ENCODE measurements at places on chromosomes 5 and 9. TPM values are rescaled to one million over a fixed set of nuclear protein-coding genes. Genes with fewer than 3 reads are reported as not detected.

GRCh38 chr5:43649256-43649655 lies 46.3 kb downstream of the NNT start:
- H3K27me3 ChIP-seq = no peaks in the 10 kb centered on the region
- peaks cover 43% of the 10 kb centered on the region for H3K36me3 ChIP-seq
- H3K27ac ChIP-seq = no peak overlapping the region
- no peaks in the 10 kb centered on the region for H3K4me1 ChIP-seq

The NOTCH1 gene
- 71.4 TPM for total RNA-seq

DNA sequence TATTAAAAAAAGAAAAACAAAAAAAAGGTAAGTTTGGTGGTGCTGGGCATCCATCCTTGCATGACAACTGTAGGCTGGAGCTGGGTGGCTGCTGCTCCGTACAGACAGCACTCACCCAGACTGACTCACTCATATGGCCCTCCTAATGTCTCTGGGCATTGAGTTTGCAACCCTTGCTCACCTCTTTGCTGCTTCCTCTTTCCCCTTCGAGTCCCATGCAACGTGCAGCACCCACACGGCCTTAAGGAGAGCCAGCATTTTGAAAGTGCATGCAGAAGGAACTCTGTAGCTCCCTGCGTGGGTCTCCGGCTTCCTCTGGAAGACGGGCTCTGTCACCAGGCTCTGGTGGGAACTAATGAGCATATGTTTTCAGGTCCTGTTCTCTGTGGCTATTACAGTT lies 60.5 kb upstream of the ENTREP1 start:
- peaks cover 1% of the 10 kb centered on the region for H3K36me3 ChIP-seq
- peaks cover 3% of the 10 kb centered on the region for H3K27me3 ChIP-seq
- DNase-seq = no peak
- no peaks in the 10 kb centered on the region for H3K4me1 ChIP-seq
- no peak overlapping the region for H3K4me3 ChIP-seq

DNA sequence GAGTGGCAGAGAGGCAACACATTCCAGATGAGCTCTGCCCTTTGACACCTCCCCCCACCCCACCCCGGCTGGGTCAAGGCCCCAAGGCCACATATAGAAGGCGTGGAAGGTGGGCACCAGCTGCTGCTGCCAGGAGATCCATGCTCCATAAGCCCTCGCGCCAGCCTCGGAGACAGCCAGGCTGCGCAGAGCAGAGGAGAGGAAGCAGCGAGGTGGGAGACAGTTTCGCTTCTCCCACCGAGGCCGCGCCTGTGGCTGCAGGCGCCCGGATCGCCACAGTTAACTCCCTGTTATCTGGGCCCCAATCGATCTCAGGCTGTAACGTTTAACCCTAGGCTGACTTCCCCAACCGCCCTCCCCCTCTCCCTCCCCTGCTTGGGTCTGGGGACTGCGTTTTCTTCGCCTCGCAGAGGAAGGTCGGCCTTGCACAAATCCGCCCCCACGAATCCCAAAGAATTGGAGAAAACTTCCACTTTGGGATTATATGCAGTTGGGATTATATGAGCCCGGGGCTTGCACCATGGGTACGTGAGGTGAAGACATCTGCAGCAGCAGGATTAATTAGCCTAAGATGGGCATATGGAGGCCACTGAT lies 1.1 kb upstream of the CXXC5 start:
- H3K4me1 ChIP-seq = peaks cover 23% of the 10 kb centered on the region
- no peak overlapping the region for H3K27ac ChIP-seq
- no peak overlapping the region for H3K4me3 ChIP-seq
- H3K36me3 ChIP-seq = no peaks in the 10 kb centered on the region
